ENCODE measurements at places on chromosomes 12 and 14. TPM values are rescaled to one million over a fixed set of nuclear protein-coding genes. Genes with fewer than 3 reads are reported as not detected.

Gene ARG2
- total RNA-seq = 4.5 TPM

Gene TAS2R42
- total RNA-seq = not detected

Gene KRT7
- 85.5 TPM for total RNA-seq

Gene CCDC92
- total RNA-seq = 52.4 TPM

Gene ENTPD5
- 17.8 TPM for total RNA-seq

Gene SOAT2
- total RNA-seq = 0.13 TPM

Gene SPX
- total RNA-seq = not detected

Gene INSM2
- not detected for total RNA-seq

Gene JPH4
- total RNA-seq = 7.3 TPM

- DNase-seq = no peak
Measured at GRCh38 chr12:81146228-81147225, 68.6 kb downstream of the ACSS3 start.

DNA sequence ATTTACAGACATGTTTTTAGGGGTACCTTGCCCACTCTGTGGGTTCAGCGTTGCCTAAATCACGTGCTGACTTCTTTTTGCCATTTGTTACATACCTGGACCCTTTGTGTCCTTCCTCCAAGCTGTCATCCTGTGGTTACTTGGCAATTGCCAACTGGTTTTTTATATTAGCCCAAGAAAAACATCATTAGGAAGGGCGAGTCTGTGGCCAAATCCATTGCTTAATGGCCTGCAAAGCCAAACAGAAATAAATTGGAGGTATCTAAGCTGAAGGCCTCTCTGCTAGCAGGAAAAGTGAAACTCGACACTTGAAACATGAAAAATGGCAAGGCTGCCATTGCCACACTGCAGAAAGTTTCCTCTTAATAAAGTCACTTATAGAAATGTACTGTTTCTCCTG is 190.4 kb downstream of the NUAK1 start:
- DNase-seq = no peak

DNA sequence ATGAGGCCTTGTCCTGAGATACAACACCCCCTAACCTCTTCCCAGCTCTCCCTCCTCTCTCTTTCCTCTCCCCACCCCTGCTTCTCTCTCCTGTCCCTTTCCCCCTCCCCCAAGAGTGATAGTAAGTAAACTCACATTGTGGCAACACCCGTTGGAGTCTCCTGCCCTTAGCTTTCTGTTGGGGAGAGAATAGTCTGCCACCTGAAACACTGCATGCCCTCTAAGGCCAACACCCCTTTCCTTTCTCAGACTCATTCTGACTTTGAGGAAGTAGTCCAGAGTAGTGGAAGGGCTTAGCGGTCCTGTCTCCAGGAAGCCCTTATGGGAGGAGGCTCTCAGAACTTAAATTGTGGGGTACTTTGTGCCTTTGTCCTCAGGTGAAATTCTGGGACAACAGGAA is 95.2 kb downstream of the PRKCH start:
- no peak for DNase-seq

GRCh38 chr14:28766469-28766955 is at the start of gene FOXG1:
Gene FOXG1 (plus strand): TSS chr14:28766787. CDS start chr14:28767280, 493 bp downstream.
- DNase-seq = no peak

- DNase-seq = no peak
Measured at GRCh38 chr12:102816816-102817434, 100.1 kb downstream of the PAH start.

GRCh38 chr14:63710497-63710896 is 17.4 kb downstream of the SGPP1 start:
- DNase-seq = no peak

DNA sequence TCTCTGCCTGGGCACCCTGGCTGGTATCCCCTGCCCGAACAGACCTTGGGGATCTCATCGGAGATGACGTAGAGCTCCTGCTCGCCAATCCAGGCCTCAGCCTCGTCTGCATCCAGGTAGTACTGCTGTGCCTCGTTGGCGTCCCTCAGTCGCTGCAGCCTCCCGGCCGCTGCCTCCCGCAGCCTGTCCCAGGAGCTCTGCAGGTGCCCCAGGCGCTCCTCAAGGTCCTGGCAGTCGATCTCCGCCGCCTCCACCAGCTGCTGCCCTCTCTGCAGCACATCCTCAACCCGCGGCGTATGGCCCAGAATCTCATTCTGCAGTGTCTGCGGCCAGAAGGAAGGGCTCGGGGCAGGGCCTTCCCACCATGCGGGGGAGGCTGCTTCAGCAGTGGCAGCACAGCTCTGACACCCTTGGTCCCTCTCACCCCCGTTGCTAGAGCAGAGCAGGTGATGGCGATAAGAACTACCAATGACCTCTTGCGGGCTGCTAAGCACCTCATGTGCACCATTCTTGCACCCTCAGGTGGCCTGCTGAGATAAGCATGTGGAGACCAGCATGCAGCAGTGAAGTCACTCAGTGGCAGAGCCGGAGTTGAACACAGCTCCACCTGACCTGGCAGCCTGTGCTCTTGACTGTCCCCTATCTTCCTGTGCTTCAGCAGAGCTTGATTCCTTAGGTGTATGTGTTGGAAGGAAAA is 71.0 kb downstream of the PLEKHG3 start:
- DNase-seq = no peak

DNA sequence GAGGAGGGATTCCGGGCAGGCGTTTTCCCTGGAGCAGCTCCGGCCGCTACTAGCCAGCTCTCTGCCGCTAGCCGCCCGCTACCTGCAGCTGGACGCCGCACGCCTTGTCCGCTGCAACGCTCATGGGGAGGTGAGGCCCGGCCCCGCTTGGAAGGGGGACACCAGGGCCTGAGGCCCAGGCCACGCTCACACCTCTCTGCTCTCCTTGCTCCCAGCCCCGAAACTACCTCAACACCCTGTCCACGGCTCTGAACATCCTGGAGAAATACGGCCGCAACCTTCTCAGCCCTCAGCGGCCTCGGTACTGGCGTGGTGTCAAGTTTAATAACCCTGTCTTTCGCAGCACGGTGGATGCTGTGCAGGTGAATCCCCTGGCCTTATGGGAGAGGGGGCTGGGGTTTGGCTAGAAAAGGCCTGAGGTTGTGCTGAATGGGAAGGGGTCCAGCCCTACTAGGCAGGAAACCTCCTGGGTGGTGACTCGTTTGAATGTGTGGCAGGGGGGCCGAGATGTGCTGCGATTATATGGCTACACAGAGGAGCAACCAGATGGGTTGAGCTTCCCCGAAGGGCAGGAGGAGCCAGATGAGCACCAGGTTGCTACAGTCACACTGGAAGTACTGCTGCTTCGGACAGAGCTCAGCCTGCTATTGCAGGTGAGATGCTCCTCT is 597 bp downstream of the RNF31 start:
- DNase-seq = no peak

DNA sequence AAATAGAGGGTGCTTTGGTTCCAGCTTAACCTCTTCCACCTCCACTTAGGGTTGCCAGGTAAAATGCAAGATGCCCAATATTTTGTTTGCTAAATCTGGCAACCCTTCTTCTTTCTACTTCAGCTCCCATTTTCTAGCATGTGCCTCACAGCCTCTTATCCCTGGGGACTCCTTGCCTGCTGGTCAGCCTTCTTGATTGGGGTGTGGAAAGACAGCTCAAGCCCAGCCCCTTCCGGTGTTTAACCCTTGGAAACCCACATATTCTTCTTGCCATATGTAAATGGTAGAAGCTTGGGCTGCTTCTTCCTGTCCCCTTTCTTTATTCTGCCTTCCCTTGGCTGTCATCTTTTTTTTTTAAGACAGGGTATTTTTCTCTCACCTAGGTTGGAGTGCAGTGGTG is 5.7 kb downstream of the SPIC start:
- DNase-seq = no peak

DNA sequence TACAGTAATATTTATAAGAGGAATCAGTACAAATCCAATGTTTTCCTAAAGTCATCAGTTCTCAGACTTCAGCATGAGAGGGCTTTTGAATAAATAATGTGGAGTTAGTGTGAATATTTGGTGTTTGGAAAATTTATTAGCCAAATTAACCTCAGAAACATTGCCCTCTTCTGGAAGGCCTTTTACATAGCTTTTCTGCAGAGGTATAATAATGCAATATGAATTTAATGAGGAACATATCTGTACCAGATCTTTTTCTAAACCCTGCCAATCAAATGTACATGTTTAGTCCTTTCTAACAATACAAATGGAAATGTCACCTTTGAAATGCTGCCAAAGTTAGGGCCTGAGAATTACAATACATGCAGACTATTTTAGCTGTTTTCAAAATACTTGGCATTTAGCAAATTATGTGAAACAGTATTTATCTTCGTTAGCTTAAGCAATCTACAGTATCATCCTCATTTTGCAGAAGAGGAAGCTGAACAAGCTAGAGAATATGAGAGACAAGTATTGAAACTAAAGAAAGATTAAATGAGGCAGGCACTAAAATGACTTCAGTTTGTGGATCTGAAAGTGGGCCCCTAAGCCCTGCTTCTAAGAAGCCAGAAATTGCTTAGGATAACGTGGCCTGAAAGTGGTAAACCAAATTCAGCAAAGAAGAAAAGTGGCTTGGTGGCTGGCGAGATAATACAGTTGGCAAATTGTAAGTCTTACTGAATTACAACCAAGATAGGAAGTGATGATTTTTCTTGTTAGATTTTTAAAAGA is 60.4 kb upstream of the MANSC4 start:
- no peak for DNase-seq

DNA sequence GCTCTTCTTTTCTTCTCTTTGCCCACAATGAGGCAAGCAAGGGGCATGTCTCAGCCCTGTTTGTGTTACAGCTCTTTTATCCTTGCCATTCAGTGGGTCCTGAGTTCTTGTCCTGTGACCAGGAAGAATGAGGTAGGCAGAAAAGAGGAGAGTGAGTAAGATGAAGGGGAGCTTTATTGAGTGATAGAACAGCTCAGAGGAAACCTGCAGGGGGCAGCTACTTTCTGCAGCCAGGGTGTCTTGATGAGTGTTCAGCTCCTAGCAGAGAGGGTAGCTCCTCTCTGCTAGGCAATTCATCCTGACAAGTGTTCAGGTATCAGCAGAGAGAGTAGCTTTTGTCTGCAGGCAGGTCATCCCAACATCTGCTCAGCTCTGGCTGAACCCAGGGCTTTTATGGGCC is 41.0 kb downstream of the HSD17B6 start:
- no peak for DNase-seq

- no peak for DNase-seq
Measured at GRCh38 chr12:25186788-25187402, 8.1 kb downstream of the DNAI7 start.

DNA sequence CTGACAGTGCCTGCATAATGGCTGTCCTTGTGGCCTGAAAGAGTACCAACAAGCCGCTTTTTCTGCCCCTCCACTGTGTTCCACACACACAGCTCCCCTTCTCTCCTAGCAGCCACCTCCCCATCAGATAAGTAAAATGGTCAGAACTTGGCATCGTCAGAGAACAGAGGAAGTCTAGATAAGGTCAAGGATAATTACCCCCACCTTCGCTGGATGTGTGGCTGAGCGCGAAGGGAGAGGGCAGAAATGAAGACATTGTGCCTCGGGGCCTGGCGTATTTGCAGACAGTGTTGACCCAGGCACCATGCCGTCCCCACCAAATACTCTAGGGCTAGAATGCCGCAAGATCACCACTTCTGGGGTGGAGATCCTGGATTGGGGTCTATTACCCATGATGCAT is 30.6 kb downstream of the FBXO21 start:
- no peak for DNase-seq

All from mesothelial cell of epicardium (in vitro differentiated cells).